NCI-H1436 treated with DMSO at 0.1 percent for 48 hours (cell line): ENCODE measurements at places on chromosomes 12 and 14.

DNA sequence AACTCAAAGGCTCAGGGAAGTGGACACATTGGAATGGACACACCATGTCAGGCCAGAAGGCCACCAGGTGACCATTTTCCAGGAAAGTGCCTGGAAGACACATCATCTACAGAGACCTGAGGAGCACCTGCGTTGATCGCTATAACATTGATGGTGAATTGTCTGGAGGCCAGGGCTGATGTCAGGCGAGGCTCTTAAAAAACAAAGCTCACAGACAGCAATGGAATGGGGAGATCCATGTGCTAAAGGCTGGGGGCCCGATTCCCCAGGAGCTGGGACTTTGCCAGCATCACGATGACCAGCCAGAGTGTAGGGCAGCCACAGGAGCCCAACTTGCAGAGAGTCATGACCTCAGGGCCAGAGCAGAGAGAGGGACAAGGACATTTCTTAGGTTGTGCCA, 30.3 kb downstream of the DIO3 start:
- no peak for DNase-seq

- DNase-seq = no peak
Measured at GRCh38 chr12:77124767-77125166, 59.4 kb upstream of the E2F7 start.

DNA sequence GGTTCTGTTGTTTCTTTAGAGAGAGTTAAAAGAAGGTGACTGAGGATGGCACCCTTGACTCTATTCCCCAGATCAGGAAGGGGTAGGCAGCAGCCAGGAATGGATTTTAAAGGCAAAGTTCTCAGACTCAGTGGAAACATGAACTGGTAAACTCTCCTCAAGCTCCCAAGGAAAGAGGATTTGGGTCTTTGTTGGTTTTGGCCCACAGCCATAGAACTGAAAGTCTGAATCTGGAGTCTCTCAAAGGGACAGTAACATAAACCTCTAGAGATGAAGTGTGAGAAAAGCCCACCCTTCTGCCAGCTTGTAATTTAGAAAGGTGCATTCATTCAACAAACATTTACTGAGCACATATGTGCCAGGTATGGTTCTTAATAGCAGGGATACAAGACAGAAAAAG, 28.6 kb upstream of the BLTP3B start:
- DNase-seq = no peak

- DNase-seq = peak; percentile 32
Measured at GRCh38 chr12:47949441-47950341, 13.7 kb upstream of the TMEM106C start.

GRCh38 chr14:94540031-94540794, 21.0 kb upstream of the SERPINA4 start:
- no peak for DNase-seq

DNA sequence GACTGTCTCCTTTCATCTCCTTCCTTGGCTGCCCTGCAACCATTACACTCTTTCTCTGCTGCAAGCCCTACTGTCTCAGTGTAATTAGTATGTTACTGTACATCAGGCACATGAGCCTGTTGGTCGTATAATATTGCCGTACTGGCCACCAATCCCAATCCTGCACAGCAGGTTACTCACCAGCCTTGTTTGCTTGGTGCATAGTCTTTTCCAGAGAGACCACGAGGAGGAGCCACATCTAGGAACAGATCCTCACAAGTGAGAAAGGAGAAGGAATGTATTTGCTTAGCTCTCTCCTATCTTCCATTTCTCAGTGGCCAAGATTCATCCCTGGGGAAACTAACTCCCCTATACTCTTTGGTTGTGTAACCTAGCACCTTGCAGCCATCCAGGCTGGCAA, 33.0 kb upstream of the BICDL1 start:
- no peak for DNase-seq

GRCh38 chr12:39986674-39987073, 119.2 kb downstream of the SLC2A13 start:
- no peak for DNase-seq

DNA sequence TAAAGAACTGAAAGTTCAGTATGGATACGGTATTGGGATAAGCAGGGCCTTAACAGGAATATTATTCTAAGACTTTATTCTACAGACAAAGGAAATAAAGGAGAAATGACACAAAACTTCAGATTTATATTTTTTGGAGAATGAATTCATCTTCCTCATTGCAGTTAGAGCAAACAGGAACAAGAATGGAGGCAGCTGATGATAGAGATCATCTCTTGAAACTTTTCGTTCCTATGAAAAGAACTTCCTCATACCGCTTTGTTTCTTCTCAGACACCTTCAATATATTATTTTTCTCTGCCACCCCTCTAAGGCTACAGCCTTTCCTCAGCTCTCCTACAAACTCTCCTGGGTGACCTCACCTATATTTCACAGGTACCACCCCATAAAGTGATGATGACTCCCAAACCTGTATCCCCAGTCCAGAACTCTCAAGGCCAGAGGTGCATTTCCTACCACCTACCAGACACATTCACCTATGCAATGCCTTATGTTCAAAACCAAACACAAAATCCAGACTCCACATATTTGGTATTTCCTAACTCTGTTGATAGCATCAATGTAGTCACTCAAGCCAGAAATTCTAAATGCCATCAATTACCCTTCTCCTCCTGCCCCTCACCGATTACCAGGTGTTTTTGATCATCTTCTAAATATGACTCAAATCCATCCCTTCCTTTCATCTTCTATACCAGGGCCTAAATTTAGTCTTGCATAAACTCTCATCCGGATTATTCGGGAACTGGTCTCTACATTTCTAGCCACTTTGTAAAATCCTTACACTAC, 7.4 kb downstream of the MAP4K5 start:
- no peak for DNase-seq

DNA sequence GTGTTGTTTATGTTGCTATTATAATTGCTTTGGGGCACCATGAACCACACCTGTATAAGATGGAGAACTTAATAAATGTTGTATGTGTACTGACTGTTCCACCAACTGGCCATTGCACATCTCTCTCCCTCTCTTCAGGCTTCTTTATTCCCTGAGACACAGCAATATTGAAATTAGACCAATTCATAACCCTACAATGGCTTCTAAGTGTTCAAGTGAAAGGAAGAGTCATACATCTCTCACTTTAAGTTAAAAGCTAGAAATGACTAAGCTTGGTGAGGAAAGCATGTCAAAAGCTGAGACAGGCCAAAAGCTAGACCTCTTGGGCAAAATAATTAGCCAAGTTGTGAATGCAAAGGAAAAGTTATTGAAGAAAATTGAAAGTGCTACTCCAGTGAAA, 373.3 kb downstream of the RGS6 start:
- no peak for DNase-seq

DNA sequence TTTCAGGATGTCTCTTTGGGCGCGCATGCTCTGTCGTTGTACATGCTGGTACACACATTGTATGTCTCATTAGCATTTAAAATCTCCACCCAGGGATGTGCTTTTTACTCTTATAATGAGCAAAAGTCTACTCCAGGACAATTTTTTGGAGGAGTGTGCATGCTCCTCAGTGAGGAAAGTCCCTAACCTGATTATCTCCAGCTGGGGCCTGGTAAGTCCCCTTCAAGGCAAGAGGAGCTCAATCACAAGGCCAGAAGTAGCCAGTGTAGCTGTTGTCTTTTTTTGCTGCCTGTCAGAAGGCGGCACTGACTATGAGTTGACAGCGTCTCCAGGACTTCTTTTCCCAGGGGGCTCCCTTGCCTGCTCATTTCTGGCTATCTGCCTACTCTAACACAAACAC, 218.3 kb upstream of the CNTN1 start:
- no peak for DNase-seq
